Esophagus mucosa (tissue), 1 donor: ENCODE measurements at places on chromosomes 16 and 17. TPM values are rescaled to one million over a fixed set of nuclear protein-coding genes. Genes with fewer than 3 reads are reported as not detected.

DNA sequence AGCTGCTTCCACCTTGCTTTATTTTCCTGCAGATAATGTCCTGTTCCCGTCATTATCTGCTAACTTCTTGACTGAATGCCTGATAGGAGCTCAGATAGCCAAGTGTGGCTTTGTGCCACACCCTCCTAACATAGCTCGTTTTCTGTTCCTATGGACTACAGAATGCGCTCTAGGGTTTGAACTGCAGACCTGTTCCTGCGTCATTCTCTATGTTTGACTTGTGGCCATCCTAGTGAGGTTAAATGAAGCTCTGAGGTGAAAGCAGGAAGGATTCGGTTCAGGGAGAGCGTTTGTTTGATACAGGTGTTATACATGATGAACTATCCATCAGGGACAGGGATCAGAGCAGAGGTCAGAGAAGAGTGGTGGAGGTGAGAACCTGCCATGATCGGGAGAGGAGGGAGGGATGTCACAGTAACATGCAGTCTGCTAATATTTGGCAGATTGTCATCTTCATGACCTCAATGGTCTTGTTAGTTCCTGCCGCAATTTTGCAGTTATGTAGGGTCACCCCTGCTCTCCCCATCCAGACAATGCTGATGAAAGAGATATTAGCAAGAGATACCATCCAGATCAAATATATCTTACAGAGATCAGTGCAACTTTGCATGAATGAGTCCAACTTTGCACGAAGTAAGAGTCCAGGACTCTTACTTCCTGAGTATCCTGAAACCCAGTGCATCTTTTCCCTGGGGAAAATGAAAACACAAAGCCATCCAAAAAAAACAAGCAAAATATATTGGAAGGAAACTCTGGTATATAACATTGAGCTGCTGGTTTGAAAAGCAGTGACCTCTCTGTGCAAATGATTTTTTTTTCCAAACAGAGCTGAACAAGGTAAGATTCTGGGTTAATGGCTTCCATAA is 32.8 kb downstream of the MPHOSPH6 start:
- ATAC-seq, result no peak

DNA sequence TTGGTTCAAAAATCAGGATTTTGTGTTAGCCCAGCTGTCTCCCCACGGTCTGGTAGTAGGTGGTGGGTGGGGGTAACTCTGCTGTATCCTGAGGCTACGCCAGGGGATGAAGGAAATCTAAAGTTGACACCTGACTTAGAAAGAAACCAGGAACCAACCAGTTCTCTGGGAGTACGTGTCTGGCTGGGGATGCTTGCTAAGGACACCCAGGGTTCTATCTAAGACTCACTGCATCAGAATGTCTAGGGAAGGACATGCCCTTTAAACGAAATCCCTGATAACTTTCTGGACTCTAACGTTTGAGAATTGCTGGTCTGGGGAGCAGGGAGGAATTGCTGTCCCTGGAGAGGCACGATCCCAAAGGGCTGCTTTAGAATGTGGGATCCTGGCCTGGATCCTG is 39.2 kb upstream of the CES5A start:
- ATAC-seq, result no peak

The ABCA9 gene
- 1.3 TPM for total RNA-seq

- ATAC-seq, result no peak
Measured at GRCh38 chr17:77375917-77376651, 235.3 kb downstream of the SEC14L1 start.

DNA sequence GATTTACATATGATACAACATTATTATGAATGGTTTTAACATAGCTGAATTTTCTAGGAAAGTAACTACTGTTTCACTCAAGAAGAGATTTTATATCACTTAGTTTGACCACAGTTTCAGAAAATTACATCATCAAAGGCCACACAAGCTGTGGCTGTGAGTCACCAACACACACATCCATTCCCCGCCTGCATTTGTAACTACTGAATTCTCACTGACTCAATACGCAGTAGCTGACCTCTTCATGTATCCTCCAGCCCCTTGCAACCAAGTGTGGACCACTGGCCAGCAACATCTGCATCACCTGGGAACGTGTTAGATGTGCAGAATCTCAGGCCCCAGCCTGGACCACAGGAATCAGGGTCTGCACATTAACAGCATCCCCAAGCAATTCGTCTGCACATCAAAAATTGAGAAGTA is 197.6 kb downstream of the XYLT1 start:
- peak; percentile 73 for ATAC-seq

- no peak for ATAC-seq
Measured at GRCh38 chr16:20803192-20803560, 3.1 kb downstream of the ERI2 start.

- ATAC-seq, result no peak
Measured at GRCh38 chr16:25914357-25914962, 222.7 kb downstream of the HS3ST4 start.

GRCh38 chr16:25012525-25012991 is 2.6 kb downstream of the ARHGAP17 start:
- ATAC-seq, result peak; percentile 64

The LAT gene
- total RNA-seq, result 3.5 TPM

DNA sequence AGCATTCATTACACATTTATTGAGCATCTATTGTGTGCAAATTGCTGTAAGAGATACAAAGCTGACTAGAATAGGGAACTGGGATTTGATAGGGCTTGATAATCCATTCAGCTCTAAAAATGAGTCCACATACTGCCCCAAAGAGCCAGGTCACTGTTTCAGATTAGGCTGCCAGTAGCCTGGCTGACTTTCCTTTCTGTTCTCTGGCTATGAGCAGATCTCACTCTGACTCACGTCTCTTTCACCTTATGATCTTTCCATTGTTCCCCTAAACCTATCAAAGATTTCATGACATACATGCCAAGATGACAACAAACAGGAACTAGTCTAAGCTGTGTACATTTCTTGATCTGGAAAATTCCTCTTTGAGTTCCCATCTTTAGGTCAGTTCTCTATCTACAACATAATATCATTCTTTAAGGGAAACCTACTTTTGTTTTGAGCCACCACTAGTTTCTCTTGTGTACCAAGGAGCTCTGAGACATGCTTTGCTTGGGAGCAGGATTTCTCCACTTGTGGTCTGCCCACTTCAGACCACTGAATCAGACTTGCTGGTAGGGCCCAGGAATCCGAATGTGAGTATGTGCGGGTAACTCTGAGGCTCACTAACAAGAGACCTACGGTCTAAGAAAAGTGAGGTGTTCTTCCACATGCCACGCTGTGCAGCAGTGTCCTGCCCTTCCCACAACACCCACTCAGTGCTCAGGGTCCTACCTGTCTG is 40.9 kb upstream of the ICAM2 start:
- ATAC-seq, result peak; percentile 50

The CA4 gene
- 0.36 TPM for total RNA-seq

DNA sequence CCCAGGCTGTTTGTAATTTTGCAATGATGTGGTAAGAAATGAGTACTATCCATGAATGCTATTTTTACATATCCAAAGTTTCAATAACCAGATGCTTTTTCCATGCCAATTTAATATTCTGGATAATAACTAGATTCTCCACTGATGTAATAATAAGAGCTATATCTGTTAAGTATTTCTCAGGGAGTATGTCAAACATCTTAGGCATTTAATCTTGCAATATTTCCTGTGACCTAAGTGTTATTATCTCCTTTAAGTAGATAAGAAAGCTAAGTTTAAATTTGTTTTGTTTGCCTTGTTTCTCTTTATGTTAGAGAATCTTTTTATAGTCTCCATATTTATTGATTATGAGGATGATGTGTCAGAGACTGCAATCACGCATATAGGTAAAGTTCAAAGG is 32.3 kb upstream of the HS3ST3A1 start:
- ATAC-seq, result no peak

GRCh38 chr16:30570636-30571444 is 674 bp downstream of the ZNF688 start:
- no peak for ATAC-seq

The LDHD gene
- total RNA-seq, result 9.2 TPM

The CSH1 gene
- not detected for total RNA-seq

DNA sequence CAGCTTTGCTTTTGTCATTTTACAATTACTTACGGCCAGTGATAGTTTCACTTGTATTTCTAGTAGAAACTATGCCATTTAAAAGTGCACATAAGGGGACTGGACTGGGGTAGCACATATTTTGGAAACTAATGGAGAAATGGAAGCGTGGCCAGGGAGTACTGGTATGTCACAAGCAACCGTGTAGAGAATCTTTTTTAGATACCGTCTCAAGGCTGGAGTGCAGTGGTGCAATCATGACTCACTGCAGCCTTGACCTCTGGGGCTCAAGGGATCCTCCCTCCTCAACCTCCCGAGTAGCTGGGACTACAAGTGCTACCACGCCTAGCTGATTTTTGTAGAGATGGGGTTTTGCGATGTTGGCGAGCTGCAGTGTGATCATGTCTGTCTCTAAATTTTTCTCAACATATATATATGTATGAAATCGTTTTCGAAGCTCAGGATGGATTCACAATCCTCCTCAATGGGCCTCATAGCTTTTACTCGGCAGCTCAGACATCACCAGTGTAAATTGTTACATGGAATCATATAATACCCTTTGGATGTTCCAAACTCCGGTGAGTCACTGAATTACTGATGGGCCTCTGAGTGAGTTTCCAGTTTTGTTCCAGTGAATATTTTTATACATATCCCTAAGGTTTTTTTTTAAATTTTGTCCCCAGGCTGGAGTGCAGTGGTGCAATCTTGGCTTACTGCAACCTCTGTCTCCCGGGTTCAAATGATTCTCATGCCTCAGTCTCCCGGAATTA is 51.7 kb downstream of the ZNF778 start:
- no peak for ATAC-seq

DNA sequence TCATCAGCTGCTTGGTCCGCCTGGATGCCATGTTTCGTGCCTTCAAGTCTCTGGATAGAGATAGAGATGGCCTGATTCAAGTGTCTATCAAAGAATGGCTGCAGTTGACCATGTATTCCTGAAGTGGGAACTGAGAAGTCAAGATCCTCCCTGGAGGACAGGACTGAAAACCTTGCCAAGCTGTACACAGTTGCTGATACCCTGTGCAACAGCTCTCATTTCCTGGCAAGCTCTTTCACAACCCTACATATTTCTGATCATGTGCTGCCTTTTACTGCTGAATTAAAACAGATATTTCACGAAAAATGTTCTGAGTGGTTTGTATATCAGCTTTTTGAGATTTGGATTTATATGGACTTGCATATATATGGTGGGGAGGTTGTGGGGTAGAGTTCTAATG is 898 bp downstream of the CAPNS2 start:
- peak; percentile 68 for ATAC-seq

DNA sequence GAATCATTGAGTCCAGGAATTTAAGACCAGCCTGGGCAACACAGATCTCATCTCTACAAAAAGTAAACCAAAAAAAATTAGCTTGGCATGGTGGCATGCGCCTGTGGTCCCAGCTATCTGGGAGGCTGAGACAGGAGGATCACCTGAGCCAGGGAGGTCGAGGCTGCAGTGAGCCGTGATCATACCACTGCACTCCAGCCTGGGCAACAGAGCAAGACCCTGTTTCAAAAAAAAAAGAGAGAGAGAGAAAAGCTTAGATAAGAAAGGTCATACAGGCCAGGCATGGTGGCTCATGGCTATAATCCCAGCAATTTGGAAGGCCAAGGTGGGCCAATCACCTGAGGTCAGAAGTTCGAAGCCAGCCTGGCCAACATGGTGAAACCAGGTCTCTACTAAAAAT is 63.5 kb upstream of the DNAH17 start:
- ATAC-seq, result no peak

DNA sequence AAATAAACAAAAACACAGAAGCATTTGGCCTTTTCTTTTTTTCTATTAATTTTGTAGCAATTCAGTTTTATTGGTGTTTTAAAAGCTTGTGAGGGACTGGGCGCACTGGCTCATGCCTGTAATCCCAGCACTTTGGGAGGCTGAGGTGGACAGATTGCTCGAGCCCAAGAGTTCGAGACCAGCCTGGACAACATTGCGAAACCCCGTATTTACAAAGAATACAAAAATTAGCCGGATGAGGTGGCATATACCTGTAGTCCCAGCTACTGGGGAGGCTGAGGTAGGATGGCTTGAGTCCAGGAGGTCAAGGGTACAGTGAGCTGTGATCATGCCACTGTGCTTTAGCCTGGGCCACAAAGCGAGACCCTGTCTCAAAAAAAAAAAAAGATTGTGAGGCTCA is 53.4 kb downstream of the SEC14L1 start:
- no peak for ATAC-seq

DNA sequence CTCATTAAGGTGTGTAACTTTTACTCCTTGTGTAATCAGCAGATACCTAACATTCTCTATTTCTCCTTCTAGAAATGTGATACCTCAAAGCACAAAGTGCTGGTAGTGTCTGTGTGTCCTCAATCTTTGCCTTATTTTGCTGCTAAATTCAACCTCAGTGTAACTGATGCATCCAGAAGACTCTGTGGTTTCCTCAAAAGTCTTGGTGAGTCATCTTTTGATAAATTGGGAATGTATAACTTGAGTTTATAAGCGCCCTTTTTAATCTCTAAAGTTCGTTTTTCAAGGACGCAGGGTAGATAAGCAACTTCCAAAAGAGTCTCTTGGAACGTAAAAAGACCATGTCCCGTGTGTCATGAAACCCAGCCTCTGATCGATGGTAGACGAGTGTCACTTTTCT is 10.2 kb downstream of the NARF start:
- no peak for ATAC-seq

- peak; percentile 73 for ATAC-seq
Measured at GRCh38 chr17:10815319-10815718, 11.4 kb upstream of the TMEM238L start.

- ATAC-seq, result no peak
Measured at GRCh38 chr17:82553210-82553930, 33.8 kb downstream of the FOXK2 start.

DNA sequence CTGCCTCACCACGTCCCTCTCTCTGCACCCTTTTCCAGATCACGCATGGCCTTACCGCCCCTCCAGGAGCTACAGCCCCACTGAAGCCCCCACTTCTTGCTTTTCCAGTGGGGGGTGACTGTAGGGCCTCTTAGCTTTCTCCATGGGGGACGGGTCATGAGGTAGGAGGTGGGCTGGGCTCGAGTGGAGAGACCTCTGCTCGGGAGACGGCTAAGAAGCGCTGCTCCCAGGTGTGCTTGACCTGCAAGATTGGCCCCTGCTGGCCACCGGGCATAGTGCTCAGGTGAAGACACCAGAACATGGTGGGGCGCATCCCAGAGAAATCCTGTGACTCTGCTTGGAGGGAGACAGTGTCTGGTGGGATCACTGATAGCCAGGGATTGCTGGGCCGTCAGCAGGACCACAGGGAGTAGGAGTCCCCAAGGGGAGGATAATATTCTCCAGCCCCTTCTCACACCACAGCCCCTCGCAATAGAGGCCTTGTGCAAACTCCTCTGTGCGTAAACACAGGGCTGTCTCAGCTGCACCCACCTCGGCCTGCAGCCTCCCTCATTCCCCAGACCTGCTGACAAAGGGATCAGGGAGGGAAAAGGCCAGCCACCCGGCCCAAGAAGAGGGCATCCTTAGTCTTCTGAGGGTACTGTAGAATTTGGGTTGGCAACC is 8.9 kb upstream of the GALK1 start:
- ATAC-seq, result peak; percentile 12

GRCh38 chr16:2933136-2933535 is 21.4 kb downstream of the FLYWCH1 start:
- no peak for ATAC-seq

- ATAC-seq, result no peak
Measured at GRCh38 chr17:72471296-72471695, 350.5 kb downstream of the SOX9 start.
